Hematopoietic multipotent progenitor cell treated with erythropoietin and hydrocortisone succinate and interleukin-3 and kit ligand, for 4 days (in vitro differentiated cells): ENCODE measurements at places on chromosomes 13 and 19.

- DNase-seq, result peak; percentile 88
Measured at GRCh38 chr19:2274931-2275535, 6.9 kb downstream of the PEAK3 start.

DNA sequence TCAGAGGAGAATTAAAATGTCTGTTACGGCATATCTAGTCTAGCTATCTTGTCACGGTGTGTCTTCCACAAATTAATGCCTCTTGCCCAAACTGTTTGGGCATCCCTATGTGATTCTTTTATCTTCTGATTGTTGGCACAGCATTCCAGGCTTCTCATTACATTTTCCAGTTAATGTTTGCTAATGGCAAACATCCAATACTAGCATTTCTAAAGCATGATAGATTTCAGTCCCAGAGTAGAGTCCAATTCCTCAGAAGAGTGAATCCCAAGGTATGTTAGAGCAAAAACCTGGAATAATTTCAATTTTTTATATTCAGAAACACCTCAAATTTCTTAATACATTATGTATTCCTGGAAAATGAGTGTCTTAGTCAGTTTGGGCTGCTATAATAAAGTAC is 684.5 kb upstream of the SLITRK1 start:
- DNase-seq, result no peak

DNA sequence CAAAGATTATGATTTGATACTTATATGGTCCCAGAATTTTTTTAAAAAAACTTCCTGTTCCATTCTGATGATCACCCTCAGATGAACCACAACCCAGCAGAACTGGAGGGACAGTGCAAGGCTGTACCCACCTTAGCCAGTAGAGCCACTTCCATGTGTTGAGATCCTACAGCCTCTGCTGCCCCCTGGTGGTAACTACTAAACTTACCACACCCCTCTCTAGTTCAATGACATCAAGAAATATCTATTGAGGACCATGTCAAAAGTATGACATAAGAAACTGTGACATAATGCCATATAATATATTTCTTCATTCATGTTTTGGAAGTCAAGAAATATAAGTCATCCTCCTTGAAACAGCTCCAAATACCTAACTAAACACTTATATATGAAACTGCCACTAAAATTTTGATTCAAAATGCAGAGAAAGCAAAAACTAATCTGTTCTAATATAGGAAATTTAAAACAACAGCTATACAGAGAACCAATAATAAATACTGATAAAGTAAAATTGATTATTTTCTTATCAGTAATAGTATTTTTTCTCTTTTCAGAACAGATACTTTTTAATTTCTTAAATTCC is 412.6 kb downstream of the KCTD12 start:
- peak; percentile 92 for DNase-seq

DNA sequence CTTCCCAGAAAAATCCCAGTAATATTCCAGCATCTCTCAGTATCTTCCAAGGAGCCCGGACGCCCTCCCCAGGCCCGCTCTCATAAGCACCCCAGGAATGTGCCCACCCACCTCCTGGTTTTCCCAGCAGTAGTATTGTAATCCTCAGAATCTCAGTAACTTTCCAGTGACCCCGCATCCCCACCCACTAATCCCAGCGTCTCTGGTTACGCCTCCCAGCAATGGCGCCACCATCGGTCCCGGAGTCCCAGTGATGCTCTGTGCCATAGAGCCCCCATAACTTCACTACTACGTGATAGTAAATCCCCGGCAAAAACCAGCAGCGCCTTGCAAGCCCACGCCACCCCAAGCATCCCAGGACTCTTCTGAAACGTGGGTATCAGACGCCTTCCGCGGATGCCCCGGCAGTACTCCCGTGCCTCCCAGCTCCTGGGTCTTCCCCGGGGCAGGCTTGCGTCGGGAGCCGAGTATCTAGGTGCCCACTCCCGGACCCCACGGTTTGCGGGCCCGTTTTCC is 928 bp upstream of the PNPLA6 start:
- peak; percentile 58 for DNase-seq

DNA sequence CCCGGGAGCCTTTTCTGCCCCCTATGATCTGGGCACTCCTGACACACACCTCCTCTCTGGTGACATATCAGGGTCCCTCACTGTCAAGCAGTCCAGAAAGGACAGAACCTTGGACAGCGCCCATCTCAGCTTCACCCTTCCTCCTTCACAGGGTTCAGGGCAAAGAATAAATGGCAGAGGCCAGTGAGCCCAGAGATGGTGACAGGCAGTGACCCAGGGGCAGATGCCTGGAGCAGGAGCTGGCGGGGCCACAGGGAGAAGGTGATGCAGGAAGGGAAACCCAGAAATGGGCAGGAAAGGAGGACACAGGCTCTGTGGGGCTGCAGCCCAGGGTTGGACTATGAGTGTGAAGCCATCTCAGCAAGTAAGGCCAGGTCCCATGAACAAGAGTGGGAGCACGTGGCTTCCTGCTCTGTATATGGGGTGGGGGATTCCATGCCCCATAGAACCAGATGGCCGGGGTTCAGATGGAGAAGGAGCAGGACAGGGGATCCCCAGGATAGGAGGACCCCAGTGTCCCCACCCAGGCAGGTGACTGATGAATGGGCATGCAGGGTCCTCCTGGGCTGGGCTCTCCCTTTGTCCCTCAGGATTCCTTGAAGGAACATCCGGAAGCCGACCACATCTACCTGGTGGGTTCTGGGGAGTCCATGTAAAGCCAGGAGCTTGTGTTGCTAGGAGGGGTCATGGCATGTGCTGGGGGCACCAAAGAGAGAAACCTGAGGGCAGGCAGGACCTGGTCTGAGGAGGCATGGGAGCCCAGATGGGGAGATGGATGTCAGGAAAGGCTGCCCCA is 8.5 kb upstream of the CEACAM7 start:
- DNase-seq, result peak; percentile 69

- no peak for DNase-seq
Measured at GRCh38 chr19:30317403-30317802, 54.8 kb upstream of the ZNF536 start.

DNA sequence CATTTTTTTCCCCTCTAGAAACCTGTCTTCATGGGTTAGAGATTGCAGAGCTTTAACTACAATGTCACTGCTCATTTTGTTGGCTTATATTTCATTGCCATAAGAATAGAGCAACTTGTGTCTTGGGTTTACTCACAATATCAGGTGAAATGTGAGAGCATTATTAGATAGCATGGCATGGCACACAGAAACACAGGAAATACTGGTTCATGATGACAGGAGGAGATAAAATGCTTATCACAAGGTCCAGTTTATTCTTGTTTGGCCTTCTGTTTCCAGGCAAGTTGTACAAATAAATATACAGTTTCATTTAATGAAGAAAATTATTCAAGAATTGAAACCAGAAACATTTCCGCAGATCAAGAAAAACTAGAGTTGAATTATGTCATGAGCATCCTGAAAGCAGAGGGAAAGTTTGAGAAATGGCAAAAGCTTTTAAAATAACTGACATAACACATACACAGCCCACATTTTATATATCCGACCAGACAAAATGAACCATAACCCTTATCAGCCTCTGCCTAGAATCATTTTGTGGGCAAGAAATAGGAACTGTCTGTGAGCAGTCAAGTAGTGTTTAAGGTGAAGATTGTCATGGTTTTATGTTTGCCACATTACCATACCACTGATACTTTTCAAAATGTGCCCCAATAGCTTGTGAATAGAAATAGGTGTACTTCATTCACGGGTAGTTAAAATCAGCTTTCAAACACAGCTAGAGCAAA is 297.9 kb upstream of the ARGLU1 start:
- DNase-seq, result peak; percentile 90

- no peak for DNase-seq
Measured at GRCh38 chr19:30374539-30374864, 2.3 kb downstream of the ZNF536 start.

GRCh38 chr13:105290596-105290995 is 1244.9 kb downstream of the EFNB2 start:
- DNase-seq, result no peak

DNA sequence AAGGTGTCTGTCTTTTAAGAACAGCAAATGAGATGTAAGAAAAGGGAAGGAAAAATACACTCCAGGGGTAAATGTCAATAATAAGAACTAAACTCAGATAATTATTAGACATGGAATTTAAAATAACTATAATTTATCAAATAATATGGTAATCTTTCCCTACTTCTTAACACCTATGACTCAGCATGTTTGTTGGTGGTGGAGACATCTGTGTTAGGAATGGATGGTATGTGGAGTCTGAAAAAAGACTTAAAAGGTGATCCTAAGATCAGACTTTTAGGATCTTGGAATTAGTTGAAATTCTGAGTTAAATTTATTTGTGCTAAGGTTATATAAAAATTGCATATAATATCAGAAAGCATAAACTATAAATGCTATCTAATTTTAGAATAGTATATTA is 915.1 kb downstream of the SLITRK5 start:
- DNase-seq, result no peak

DNA sequence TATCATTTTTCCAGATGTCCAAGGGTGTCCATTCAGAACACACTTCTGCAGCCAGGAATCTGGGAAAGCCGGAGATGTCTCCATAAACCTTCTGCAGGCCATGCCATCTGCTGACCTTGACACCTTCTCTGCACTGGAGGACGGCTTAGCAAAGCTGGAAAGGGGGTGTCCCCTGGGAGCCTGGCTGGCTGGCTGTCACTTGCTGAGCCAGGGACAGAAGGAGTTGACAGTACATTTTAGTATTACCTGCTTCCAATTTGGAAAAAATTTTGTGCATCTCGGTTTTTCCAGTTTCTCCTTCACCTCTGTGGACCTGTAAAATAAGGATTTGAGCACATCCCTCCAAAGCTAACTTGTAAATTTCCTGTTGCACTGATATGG is 8.1 kb upstream of the CHST8 start:
- no peak for DNase-seq
